ENCODE measurements at places on chromosomes 2 and 18. TPM values are rescaled to one million over a fixed set of nuclear protein-coding genes. Genes with fewer than 3 reads are reported as not detected.
A peak's percentile ranks its signal among the peaks of the same experiment; 100 is the strongest.

GRCh38 chr2:95004711-95005110 lies 20.8 kb upstream of the MAL start:
- no peak for DNase-seq

- DNase-seq = no peak
These were observed 30.7 kb upstream of the SCN1A start for GRCh38 chr2:166158546-166158945.

DNA sequence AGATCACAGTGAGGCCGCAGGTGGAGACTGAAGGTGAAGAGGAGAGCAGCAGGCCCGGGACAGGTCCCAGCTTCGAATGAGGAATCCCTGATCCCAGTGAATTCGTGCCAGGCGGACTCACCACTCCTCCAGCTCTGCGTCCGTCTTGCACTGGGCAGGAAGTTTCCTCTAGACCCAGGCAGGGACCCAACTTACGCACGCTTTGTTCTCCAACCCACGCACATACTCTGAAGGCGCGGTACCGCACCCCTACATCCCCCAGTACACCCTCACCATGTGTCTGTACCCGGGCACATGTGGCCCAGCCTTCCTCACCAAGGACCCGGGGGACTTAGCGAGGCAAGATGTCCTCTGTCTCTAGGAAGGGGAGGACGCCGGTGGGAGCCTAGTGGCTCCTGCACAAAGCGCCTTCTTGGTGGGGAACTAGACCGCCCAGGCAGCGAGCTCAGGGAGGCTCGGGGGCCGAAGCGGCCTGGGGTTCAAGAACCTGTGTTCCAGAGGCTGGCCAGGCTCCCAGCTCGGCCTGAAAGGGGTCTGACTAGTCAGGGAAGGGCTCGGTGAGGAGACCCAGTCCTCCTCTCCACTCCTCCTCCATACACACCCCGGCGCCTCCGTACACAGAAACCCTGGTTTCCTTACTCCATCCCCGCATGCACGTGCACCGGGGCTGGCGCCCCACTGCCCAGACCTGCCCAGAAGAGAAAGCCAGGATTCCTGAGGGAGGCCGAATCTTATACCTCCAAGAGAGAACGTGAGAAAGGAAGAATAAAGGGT lies 38.3 kb upstream of the ATP6V1B1 start:
- DNase-seq = no peak

GRCh38 chr2:100934504-100935371 lies 67.4 kb upstream of the RPL31 start:
- no peak for DNase-seq

DNA sequence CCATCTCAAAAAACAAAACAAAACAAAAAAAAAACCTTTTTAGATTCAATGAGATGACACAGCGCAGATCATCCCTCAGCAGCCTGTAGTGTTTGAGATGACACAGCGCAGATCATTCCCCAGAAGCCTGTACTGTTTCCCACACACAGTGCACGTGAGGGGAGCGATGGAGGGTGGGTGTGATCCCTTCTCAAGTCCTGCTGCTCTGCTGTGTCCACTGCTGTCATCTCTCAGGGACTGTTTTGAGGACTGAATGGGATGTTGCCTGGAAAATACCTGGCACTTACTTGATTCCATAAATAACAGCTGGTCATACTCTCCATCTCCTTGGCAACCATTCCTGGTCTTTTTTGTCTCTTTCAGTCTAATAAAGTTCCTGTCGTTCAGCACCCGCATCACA lies 25.7 kb downstream of the TGOLN2 start:
- no peak for DNase-seq

GRCh38 chr2:55106148-55106547 lies 55.9 kb upstream of the RTN4 start:
- DNase-seq = no peak

DNA sequence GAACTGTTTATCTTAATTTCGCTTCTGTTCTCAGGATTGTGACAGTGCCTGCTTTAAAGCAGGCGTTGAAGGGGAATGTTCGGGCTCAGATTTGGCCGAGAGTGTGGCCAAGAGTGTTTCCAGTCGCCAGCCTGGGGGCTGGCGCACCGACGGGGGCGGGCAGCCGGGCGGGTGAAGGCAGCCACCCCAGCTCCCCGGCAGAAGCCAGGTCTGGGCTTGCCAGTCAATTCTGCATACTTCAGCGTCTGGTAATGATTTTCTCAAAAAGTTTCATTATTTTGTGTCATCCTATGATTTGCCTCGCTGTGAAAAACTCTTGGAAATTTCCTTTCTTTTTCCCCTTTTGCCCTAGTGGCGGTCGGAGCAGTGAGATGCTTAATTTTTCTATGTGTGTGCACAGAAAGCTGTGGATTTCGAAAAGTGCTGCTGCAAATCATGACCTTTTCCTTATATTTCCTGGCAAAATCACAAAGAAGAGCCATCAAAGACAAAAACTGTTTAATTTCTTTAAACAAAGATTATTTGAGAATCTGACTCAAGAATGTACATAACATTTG lies 856 bp downstream of the FAM228A start:
- DNase-seq = no peak

- no peak for DNase-seq
These were observed 68.5 kb upstream of the STK17B start for GRCh38 chr2:196239622-196240587.

DNA sequence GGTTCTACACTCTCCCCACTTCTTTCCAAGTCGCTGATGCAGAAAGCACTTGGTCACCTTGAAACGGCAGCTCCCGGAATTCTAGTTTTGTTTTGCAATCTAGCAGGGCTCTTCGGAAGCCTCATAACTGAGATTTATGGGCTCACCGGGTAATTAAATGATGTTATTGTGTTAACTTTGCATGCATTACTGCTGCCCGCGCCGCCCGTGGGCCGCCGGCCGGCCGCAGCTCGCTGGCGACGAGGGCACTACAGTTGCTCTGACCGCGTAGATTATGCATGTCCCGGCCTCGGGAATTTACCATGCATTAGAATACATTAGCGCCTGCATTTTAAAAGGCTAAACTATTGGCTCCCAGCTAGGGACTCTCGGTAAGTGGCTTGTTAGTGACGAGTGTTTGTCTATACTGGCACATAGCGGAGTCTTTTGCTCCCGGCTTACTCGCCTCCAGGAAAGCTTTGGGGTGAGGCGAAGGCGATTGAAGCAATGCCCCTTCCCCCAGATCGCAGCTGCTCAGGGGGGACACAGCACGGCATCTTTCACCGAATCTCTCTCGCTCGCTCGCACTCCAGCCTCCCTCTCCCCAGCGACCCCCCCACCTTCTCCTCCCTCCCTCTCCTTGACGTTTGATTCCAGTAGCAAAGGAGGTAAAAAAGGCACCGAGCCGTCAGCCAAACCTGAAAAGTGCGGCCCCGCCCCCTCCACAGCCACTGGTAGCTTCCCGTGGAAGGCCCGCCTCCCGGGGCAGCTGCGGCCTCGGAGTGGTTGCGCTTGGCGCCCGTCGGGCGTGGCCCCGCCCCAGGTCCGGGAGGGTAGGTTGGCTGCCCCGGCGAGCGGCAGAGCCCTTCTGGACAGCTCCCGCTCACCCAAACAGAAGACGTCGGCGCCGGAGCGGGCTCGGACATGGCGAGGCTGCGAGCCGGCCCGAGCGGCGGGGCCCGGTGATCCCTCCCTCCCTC lies at the start of gene ONECUT2:
Gene ONECUT2, plus strand, starts transcription at position 839 of the 959 bp plus-strand sequence. CDS start 343 bp downstream, outside the sequence.
- peak; percentile 97 for DNase-seq

DNA sequence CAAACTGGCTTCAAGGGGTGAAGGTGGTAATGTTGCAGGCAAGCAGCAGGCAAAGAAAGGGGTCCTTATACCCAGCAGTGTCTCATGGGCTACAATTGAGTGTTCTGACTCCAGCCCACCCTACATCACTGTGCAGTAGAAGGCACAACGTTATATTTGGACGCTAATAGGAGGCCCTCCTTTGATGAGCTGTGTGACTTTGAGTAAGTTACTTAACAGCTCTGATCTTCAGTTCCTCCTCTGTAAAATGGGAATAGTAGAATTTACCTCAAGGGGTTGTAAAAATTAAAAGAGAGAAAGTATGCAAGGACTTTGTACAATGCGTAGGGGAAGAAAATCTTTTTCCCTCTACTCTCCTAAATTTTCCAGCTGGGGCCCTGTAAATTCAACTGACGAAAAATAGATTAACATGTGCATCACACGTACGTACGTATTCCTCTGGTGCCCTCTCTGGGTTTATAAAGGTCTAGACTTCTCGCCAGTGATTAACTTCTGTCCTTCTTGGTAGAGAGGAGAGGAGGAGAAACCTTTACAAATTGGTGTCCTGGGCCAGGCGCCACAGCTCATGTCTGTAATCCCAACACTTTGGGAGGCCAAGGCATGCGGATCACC lies 57.6 kb upstream of the REL start:
- DNase-seq = no peak

WDPCP gene
- total RNA-seq = 11.1 TPM

TRIM54 gene
- total RNA-seq = not detected

SCN9A gene
- total RNA-seq = 6.8 TPM

Measured in osteocyte (in vitro differentiated cells).